Activated naive CD4-positive, alpha-beta T cell (primary cell): ENCODE measurements at places on chromosomes 7 and 10.

DNA sequence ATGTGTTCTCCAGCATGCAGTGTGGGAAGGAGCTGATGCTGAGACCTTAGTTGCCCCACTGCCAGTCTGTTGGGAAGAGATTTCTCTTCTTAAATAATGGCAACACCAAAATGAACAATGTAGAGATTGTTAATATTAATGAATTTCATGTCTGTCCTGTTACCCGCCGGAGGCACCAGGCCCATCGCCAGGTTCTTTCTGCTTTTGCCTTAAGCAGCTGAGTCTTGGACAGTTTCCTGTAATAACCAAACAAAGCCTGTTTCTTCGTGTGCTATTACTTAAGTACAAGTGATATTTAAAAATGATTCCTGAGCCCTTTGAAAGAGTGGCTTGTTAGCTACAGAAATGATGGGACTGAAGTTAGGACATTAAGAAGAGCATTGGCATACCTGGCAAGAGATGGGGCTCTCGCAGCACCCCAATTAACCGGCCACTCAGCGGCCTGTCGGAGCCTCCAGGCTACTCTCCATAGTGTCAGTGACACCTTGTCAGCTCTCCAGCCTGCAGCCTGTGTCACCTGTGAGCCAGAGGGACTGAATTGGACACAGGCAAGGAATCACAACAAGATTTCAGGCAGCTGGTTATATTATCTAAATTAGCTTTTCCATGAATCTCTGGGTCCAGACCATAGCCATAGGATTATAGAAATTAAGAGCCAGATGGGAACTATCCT, 142.0 kb downstream of the CELF2 start:
- no peak for DNase-seq

- no peak for DNase-seq
These were observed 381.7 kb downstream of the GPAM start for GRCh38 chr10:111801841-111802240.

DNA sequence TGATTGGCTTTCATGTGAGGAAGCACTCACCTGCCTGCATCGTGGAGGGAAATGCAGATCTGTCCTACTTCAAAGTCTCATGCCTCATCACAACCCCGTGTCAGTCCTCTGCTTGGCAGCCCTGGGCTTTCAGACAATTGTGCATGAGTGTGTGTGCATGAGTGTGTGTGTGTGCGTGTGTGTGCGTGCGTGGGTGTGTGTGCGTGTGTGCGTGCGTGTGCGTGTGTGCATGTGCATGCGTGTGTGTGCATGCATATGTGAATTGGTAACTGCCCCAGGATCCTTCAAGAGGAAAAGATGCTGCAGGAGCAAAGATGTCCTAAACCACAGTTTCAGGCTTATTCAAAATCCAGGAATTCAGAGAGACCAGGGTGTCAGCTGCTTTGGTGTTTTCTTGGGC, 71.3 kb downstream of the LANCL2 start:
- no peak for DNase-seq

- no peak for DNase-seq
These were observed 39.3 kb downstream of the RBM17 start for GRCh38 chr10:6128087-6128486.

DNA sequence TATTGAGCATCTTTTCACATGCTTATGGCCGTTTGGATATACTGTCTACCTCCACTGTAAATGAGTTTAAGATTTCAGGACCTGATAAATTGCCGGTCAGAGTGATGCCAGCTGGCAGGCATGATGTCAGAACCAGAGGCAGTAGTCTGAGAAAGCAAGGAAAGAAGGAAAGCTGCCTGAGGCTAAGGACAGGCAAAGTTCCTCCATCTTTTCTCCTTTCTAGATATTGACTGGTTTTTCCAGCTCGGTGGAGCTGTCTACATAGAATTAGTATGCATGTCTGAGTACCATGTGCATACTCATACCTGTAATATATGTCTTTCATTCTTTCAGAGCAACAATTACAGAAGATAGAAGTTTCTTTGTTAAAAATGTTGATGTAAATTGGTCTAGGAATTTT, 52.3 kb downstream of the CDCA7L start:
- DNase-seq = no peak

GRCh38 chr7:1665549-1666316, 4.3 kb upstream of the ELFN1 start:
- DNase-seq = no peak

GRCh38 chr7:151660141-151660540, 140.4 kb upstream of the RHEB start:
- no peak for DNase-seq

- no peak for DNase-seq
These were observed 367.8 kb upstream of the IGFBP3 start for GRCh38 chr7:46288861-46289260.

GRCh38 chr10:35635576-35635975, 6.5 kb downstream of the FZD8 start:
- DNase-seq = no peak

DNA sequence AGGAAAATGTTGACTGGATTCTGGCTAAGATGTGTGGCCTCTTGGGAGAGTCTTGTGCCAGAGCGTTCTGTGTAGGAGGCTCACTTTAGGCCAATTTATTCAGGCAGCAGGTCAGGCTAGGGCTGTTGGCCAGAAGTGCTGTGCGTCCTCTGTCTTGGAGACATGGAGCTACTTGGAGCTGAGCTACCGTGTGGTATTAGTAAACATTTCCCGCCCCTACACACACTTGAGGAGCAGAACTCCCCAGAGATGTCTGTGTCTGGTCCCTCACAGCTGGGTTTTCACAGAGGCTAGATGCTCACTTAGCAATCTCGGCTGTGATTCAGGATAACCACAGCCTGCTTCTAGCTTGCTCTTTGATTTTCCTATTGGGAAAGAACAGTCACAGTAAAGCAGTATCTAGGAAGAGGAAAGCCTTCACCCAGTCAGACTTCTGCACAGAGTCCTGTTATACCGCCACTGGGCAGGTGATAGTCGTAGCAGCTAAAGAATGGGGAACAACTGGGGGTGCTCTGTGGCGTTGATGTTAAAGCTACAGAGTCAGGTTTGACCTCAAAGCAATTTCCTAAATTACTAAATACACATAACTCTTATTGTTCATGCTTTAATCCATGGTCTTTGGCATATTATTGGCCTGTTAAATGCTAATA, 86.7 kb downstream of the MDFIC start:
- DNase-seq = no peak

GRCh38 chr7:83782628-83783027, 133.7 kb upstream of the SEMA3E start:
- no peak for DNase-seq

GRCh38 chr10:31210190-31210589, 108.8 kb upstream of the ZEB1 start:
- DNase-seq = no peak

DNA sequence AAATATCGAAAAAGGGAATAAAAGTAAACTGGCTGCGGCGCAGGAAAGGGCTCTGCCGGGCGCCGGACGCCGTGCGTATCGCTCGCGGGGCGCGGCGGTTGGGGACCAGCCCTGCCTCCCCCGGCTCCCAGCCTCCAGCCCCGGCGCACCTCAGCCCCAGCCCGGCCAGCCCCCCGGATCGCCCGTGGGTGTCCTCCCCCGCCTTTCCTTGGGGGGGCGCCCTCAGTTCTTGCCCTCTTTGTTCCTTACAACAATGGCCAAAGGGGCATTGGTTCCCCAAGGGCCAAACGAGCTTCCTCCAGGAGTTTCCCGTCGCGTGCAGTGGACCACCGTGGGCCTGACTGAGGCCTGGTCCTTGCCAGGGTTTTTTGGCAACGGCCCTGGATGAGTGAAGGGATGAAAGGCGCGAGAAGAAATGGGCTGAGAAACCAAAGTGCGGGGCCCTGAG, 1.2 kb downstream of the MACROH2A2 start:
- DNase-seq = no peak

GRCh38 chr10:48550071-48550691, 54.7 kb downstream of the ARHGAP22 start:
- DNase-seq = no peak

DNA sequence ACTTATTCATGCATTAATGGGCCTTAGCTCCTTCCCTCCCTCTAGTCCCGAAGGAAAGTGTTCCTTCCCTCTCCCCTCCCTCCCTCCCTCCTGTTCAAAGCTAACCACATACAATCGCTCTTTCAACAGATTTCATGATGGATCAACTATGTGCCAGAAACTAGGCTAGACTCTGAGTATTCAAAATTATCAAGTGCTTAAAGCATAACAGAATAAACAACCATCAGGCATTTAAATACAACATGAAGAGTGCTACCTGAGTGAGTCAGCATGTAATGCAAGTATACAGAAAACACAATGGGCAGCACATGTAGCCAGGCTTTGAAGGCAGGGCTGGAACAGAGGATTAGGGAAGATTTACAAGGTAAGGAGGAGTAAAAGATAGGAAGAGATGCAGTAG, 11.3 kb downstream of the CHCHD3 start:
- DNase-seq = no peak

GRCh38 chr7:80088705-80089104, 45.9 kb upstream of the GNAI1 start:
- DNase-seq = no peak

- DNase-seq = no peak
These were observed 570.2 kb downstream of the ARL4A start for GRCh38 chr7:13257661-13258060.

GRCh38 chr10:69636626-69637605, 6.9 kb downstream of the FAM241B start:
- DNase-seq = no peak

DNA sequence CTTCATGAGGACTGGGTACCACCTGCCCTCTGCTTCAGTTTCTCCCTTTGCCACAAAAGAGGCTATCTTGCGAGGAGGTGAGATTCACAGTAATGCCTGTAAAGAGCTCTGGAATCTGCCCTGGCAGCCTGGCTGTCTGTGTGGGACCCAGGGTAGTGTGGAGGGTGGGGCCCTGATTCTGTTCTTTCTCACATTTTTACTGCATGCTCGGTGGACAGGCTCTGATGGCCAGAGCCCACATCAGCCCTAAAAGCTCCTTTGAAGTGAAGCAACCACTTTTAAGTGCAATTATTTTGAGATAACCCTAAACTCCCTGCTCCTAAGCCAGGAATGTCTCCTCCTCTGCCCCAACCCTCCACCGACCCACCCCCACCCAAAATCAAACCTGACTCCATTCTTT, 92.1 kb upstream of the PODXL start:
- no peak for DNase-seq
